ENCODE measurements at places on chromosomes 2 and 18.

GRCh38 chr2:172308253-172308935, 119.0 kb upstream of the ITGA6 start:
- no peak for DNase-seq

GRCh38 chr2:130370490-130370889, 14.6 kb downstream of the PTPN18 start:
- DNase-seq, result no peak

- DNase-seq, result no peak
Observed at GRCh38 chr18:402129-402528, 98.4 kb downstream of the COLEC12 start.

GRCh38 chr2:239739206-239739605, 285.9 kb downstream of the NDUFA10 start:
- DNase-seq, result no peak

- DNase-seq, result no peak
Observed at GRCh38 chr18:39806525-39806924, 2148.5 kb upstream of the PIK3C3 start.

- no peak for DNase-seq
Observed at GRCh38 chr2:24592441-24593100, 101.5 kb downstream of the NCOA1 start.

DNA sequence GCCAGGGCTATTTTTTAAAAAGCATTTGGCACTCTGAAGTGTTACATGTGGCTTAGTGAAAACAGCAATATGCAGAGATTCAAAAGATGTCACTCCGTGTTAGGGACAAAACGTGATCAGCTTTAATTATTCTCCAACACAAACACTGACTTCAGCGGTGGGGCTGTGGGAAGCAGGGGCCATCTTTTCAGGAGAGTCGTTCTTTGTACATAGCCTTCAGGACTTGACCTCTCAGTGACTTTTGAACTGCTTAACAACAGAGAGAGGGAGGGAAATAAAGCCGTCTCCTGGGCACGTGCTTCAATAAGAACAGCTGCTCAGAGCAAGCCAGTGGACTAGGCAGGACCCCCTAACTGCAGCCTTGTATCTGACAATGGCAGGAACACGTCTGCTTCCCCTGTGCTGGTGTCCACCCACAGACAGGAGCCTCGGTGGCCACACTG, 95.0 kb upstream of the HDAC4 start:
- no peak for DNase-seq

DNA sequence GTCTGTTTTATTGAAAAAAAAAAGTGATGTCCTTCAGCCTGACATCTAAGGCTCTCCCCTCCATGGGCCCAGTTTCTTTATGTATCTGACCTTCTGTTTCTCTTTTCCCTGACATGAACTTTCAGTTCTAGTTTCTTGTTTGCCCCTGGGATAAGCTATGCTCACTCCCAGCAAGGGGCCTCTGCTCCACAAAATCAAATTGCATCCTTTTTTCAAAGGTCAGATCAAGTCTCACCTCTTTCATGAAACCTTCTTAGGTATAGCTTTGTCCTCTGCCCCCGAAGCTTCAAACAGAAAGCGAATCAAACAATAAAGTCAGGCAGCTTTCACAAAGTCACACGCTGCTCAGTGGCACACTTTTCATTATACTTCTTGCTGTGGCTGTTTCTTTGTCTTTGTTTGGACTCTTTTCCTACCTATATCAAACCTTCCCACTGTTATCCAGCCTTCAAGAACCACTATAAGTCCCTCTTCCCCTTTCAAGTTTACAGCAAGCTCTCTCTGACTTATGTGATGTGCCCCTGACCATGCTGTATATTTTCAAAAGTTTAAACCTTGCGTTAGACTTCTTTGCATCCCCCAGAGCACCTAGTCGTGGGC, 23.3 kb downstream of the MAP3K19 start:
- no peak for DNase-seq

GRCh38 chr2:13492262-13492661, 775.5 kb downstream of the TRIB2 start:
- DNase-seq, result no peak

GRCh38 chr2:82752396-82752795, 1706.7 kb downstream of the SUCLG1 start:
- no peak for DNase-seq

DNA sequence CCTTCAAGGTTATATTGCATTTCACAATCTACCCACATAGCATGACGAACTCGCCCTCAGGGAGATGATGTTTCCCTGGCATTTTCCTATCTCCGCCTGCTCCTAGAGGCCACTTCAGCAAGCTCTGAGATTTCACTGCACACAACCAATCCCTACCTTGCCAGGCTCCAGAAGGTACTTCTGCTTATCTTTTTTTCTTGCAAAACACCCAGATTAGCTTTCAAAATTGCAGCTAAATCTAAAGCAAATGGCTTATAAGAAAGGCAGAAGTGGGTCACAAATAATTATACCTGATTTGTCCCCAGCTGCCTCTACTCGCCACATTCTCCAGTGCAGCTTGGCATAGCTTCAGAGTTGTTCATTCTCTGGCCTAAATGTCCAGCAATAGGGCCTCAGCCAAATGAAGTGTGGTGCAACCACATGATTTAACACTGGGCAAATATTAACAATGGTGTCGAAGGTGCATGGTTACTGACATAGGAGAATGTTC, 32.4 kb upstream of the MRPL19 start:
- no peak for DNase-seq

- DNase-seq, result no peak
Observed at GRCh38 chr18:58132595-58133261, 88.7 kb downstream of the NEDD4L start.

GRCh38 chr18:28767727-28768211, 590.8 kb upstream of the CDH2 start:
- DNase-seq, result no peak

DNA sequence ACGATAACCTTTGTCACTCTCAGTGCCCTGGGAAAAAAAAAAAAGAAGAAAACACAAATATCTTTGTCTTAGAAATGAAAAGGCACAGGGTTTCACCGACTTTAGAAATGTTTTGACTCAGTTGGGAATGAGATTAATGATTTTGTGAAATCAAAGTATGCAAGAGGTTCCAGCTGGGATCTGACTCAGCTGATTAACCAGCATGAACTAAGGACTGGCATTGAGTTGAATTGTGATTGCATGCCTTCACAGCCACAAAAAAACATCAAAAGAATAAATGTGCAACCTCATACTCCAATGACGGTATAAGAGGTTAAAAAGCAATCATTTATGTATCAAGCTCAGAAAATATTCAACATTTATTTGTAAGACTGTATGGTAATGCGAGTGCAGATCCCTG, 566.6 kb upstream of the DSEL start:
- no peak for DNase-seq

GRCh38 chr2:60998628-60999545, 18.6 kb upstream of the PEX13 start:
- peak; percentile 52 for DNase-seq

DNA sequence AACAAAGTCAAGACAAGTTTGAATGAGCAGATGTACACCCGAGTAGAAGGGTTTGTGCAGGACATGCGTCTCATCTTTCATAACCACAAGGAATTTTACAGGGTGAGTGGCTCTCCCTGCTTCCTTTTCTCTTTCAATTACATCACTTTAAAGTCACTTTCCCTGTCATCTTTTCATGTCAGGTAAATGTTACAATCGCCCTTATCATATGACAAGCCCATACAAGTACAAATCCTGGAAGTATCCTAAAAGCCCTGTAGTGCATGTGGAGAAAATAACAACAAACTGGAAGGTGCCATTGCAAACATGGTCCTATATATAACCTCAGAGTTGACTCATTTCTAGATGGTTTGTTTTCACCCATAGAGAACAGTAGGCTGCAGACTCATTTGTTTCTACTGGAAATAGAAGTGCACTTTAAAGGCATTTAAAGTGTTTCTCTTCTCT, 126.0 kb downstream of the SP100 start:
- no peak for DNase-seq

- DNase-seq, result no peak
Observed at GRCh38 chr2:159169187-159169586, 117.3 kb downstream of the WDSUB1 start.

GRCh38 chr2:73020657-73021370, 50.7 kb downstream of the SFXN5 start:
- DNase-seq, result peak; percentile 46

DNA sequence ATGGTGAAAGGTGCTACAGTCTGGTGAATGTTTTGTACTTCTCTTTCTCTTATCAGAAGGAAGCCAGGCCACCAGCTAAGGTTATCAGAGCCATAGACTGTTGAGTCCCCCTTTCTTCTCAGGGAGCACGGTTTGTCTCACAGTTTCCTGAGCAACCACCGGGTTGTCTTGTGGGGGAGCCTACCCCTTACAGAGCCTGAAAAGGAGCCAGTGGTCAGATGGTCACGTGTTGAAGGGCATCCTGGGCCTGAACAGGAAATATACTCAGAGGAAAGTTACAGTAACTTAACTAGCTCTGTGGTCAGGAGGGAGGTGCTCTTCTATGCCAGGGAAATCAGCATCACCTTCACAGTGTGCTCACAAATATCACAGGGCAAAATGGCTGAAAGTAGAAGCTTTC, 11.6 kb downstream of the CD28 start:
- no peak for DNase-seq

GRCh38 chr2:53033411-53033810, 734.2 kb upstream of the CHAC2 start:
- DNase-seq, result no peak

DNA sequence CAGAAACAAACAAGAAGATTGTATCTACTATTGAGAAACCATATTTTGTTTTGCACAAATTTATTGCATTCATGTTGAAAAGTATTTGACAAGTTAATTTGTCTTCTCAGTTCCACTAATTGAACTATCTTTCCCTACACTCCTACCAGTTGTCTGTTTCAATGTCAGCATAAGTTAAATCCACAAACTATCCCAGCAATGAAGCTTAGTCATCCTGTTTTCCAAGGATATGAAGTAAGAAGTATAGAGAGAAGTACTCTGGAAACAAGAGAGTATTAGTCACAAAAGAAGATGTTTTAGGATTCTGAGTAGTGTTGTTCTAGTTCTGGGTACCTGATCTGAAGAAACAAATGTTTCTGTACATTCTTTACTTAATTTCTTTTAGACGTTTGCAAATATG, 261.6 kb upstream of the ZNF804A start:
- no peak for DNase-seq

DNA sequence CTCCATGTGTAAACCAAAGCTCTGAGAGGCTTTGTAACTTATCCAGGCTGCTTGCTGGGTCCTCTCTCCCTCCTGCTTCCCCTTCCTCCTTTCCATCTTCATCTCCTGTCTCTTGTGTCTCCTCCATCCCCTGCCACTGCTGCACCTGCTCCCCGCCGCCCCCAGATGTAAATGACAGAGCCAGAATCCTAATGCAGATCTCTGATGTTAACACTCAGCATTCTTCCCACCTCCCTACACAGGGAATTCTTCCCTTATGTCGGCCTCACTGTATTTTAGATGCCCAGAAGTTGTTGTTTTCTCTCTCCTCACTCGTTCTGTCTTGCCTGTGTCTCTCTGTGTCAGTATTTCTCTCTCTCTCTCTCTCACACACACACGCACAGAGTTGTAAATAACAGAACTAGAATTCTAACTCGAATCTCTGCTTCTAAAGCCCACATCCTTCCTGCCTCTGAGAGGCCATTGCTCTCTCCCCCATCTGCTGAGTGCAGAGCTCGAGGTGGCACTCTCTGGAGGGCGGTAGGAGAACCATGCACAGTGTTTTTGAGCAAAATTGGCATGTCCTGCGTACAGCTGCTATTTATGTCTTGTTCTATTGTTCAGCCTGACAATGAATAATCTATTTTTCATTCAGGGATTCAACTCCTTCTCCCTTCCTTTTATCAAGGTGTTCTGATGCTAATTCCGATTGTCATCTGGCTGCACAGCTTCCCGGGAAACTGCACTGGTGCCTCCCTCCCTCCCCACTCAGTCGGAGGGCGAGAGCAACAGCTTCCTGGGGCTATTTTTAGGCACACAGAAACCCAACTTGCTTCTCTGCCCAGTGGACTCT, 219.9 kb downstream of the SH3RF3 start:
- no peak for DNase-seq

DNA sequence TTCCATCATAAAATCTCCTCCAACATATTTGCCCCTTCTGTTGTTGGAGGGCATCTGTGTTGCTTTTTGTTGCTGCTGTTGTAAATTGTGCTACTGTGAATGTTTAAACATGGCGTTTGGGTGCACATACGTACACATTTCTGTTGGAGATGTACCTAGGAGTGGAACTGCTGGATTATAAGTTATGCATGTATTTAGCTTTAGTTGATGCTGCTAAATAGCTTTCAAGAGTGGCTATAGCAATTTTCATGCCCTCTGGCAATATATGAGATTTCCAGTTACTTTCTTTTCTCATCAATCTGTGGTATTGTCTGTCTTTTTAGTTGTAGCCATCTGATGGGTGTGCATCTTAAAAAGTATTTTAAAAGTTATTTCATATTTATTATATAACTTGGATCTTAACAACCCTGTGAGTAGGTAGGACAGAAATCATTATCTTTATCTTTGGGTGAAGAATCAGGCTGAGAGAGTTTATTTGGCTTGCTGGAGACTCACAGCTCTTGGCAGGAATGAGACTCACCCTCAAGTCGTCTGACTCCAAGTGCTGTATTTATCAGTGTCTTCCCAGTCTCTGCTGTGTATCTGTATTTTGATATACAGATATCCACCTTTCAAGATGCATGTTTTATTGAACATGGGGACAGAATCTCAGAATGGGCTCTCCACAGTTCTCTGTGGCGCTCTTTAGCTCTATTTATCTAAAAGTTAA, 16.9 kb downstream of the ZNF236 start:
- DNase-seq, result no peak

DNA sequence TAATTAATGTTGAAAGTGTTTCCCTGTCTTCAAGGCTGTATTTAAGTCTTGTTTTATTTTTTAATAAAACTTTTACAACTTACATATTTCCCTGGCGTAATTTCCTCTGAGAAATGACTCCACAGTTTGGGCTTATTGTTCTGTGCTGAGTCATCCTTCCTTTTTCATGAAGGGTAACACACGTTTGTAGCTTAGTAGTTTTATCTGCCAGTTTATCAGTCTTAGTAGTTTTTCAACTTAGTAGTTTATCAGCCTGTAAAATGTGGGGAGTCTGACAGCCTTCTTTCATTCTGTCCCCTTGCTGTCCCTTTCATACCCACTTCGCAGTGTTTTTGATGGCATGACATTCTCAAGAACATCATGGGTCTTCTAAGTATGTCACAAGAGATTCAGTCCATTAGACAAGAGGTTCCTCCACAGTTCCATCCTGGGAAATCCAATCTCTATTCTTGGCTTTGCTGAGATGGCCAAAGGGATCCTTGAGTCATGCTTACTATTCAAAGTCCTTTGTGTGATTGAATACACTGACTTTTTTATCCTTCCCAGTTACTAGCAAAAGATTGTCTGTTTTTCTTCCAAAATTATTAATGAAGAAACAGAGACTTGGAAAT, 60.0 kb upstream of the SGPP2 start:
- no peak for DNase-seq

- no peak for DNase-seq
Observed at GRCh38 chr18:10142496-10143160, 228.8 kb downstream of the VAPA start.

DNA sequence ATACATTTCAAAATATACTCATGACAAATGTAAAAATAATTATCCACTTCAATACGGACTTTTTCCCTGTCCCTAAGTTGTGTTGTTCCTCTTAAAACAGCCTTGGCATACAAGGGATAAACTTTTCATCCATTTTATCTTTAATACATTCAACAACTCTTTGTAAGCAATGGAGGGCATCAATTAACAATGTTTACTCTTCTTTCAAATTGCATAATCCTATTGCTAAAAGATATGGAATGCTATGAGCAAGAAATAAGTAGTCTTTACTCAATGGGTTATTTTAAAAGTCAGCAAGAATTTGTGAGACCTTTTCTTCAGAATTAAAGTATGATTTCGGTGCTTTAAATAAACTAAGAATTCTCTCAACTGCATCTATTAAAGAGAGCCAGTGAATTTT, 41.9 kb downstream of the SCN9A start:
- DNase-seq, result no peak

- peak; percentile 57 for DNase-seq
Observed at GRCh38 chr18:57881818-57882413, 78.8 kb upstream of the ATP8B1 start.

Data from SK-N-SH (cell line).